ENCODE measurements at places on chromosomes 13 and 19.

DNA sequence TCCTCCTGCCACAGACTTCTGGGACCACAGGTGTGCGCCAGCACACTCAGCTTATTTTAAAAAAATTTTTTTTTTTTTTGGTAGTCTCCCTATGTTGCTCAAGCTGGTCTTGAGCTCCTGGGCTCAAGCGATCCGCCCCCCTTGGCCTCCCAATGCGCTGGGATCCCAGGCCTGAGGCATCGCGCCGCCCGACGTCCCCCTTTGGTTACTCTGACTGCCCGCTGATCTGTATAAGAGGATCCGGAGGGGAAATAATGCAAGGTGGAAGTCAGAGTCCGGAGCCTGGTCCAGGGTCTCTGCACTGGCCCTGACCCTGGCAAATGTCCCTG is 486 bp upstream of the ZNF805 start:
- no peak for DNase-seq

GRCh38 chr19:38224014-38224862 is at the start of gene DPF1:
TSS of gene DPF1 (minus strand) at chr19:38224222. CDS start at chr19:38224142, 80 bp downstream.
- DNase-seq: no peak

- no peak for DNase-seq
Measured at GRCh38 chr13:44768239-44768638, 192.1 kb upstream of the TSC22D1 start.

DNA sequence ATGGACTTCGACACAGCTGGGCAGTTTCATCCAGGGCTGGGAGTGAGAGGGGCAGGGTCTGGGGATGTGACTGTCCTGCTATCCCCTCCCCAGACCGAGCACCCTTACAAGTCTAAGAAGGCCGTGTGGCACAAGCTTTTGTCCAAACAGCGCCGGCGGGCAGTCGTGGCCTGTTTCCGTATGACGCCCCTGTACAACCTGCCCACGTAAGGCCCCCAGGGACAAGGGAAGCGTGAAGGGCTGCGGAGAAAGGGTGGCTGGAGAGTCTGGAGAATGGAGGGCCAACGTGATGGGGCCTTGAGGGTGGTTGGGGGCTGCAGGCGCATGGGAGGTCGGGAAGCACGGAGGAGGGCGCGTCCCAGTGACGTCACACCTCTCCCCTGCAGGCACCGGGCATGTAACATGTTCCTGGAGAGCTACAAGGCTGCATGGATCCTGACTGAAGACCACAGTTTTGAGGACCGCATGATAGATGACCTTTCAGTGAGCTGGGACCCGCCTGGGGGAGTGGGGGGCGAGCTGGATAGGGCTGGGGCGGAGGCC is 89.5 kb downstream of the MAP4K1 start:
- no peak for DNase-seq
